Dermis blood vessel endothelial cell (primary cell): ENCODE measurements at places on chromosomes 5 and 9. TPM values are rescaled to one million over a fixed set of nuclear protein-coding genes. Genes with fewer than 3 reads are reported as not detected.

UGCG gene
- 63.8 and 112 TPM in 2 replicates for total RNA-seq

GRCh38 chr9:93634311-93635185, 58.2 kb downstream of the PHF2 start:
- DNase-seq, result no peak

DNA sequence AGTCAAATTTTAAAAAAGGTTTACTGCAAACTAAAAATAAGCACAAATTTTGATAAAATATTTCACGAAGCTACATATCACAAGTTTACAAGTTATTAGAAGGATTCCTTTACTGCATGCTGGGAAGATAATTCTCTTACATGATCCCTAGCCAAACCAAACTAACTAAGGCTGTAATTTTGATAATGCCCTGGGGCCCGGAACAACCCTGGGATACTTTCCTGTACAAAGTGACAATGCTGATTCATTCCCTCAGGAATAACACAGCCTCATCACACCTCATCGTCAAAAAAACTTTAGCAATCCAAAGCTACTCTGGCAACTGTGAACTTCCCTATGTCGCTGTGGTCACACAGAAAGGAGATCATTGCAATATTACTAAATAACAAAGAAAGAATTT, 402.9 kb downstream of the RAB3C start:
- no peak for DNase-seq

PKD2L2 gene
- 0.17 TPM in 1 of 2 replicates, not detected in the other for total RNA-seq
